ENCODE measurements at places on chromosomes 5 and 9.
A peak's percentile ranks its signal among the peaks of the same experiment; 100 is the strongest.

GRCh38 chr9:109709866-109710265 lies 70.1 kb upstream of the PALM2AKAP2 start:
- DNase-seq = no peak

DNA sequence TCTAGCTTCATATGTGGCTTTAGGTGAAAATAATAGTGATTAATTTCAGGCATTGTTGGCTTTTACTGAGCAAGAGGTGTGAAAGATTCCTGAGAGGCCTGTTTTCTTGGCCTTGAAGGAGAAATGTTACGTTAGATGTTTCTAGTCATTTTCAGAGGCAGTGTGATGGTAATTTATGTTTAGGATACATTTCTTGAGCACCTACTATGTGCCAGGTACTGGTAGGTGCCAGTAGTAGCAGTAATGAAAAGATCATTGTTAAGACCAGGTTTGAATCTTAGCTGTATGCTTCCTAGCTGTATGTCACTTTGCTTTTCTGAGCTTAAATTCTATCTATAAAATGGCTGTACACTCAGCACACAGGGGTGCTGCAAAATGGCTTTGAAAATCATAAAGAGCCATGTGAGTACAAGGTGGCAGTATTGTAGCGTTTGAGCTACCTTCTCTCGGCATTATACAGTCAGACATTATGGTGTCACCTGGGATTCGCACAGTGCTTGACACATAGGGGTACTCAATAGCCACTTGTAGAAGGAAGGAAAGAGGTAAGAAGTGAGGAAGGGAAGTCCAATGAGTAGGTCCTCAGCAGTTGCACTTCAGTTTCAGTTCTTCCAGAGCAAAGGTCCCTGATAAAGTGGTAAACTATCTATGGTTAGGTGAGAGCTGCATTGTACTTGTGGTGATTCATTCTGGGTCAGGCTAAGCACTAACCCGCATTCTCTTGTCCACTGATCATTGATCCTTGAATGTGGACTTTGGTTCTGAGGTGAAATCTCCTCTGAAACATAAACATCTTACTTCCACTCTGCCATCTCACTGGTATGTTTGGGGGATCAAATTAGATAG lies 166.5 kb upstream of the NR3C1 start:
- no peak for DNase-seq

GRCh38 chr5:11054014-11054413 lies 293.0 kb upstream of the DAP start:
- no peak for DNase-seq

DNA sequence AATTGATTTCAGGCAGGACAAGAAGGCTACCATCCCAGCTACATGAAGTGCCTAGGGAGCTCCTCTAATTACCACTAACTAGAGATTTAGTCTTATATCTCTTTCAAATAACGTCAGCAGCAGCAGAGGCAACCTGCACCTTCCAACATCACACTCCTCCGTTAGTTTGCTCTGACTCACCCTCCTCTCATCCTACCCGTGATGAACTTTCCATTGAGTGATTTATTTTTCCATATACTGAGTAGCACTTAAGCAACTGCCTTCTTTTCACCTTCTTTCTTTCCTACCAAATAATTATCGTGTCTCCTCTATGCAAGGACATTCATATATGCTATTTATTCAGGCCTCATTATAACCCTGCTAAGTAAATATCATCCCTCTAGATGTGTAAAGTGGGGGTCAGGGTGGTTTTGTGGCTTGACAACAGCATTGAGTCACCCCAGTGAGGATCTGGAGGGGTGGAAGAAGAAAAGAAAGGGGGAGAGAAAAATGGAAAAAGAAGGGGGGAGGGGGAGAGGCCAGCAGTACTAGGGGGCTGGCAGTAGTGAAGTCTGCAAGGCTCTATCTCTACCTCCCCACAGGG lies 64.6 kb upstream of the CAST start:
- no peak for DNase-seq

- DNase-seq = no peak
Observed at GRCh38 chr5:166795756-166796155, 1495.7 kb upstream of the WWC1 start.

DNA sequence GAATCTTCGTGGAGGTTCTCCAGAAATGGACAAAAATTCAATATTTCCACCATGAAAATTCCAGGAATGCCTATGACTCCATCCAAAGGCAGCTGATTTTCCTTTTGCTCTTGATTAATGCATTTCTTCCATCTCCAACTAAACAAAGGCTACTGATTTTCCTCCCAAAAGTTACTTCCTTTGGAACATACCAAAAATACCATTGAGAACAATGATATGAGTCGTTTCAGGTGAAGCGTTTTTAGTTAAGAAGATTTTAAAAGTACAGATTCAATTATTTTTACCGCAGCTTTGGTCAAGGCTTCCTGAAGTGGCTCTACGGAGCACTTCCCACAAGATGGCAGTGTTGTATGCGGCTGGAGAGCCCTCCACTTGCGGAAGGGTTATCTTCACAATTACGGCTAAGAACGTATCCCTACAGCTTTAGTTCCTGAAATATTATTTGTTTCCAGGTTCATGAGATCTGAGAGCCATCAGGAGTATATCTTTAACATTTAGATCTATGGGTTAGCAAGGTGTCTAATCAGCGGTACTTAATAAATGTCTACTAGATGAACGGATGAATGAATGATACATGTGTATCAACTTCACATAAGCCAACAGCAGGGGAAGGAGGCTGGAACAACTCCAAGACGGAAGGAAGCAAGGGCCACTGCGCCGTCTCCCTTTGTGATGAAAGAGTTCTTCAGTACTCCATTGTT lies 35.9 kb upstream of the ARSB start:
- DNase-seq = peak; percentile 21

DNA sequence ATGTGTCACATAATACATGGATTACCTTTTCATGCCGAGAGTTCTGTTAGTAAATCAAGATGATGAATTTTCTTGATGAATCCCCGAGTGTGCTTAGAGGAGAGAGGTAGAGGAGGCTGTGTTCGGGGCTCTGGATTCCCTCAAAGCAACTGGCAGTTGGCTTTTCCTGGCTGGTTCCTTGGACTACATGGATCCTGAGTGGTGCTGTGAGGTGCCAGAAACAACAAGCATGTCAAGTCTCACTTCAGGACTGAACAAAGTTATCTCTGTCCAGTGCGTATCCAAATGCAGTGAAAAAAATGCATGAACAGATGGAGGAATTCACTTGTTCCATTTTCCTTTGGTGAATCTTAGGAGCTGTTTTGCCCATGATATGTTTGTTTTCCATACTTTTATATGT lies 231.7 kb downstream of the FBXL7 start:
- DNase-seq = no peak

DNA sequence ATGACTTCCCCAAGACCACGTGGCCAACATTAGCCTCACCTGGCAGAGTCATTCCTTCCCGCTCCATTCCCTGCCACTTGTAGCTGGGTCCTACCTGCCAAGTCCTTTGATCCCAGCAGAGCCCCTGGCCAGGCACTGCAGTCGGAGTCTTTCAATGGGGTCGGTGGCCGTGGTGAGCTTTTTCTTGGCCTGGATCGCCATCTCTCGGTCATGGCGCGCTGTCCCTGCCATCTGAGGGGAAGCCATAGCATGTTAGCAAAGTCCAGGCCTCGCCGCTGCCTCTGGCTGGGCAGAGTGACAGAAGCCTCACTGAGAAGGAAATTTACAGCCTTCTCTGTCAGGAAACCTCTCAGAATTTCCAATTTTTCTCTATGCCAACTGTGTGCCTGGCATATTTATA lies 17.5 kb downstream of the CAPSL start:
- DNase-seq = no peak

- DNase-seq = peak; percentile 69
Observed at GRCh38 chr5:172714491-172715420, 56.2 kb downstream of the DUSP1 start.

DNA sequence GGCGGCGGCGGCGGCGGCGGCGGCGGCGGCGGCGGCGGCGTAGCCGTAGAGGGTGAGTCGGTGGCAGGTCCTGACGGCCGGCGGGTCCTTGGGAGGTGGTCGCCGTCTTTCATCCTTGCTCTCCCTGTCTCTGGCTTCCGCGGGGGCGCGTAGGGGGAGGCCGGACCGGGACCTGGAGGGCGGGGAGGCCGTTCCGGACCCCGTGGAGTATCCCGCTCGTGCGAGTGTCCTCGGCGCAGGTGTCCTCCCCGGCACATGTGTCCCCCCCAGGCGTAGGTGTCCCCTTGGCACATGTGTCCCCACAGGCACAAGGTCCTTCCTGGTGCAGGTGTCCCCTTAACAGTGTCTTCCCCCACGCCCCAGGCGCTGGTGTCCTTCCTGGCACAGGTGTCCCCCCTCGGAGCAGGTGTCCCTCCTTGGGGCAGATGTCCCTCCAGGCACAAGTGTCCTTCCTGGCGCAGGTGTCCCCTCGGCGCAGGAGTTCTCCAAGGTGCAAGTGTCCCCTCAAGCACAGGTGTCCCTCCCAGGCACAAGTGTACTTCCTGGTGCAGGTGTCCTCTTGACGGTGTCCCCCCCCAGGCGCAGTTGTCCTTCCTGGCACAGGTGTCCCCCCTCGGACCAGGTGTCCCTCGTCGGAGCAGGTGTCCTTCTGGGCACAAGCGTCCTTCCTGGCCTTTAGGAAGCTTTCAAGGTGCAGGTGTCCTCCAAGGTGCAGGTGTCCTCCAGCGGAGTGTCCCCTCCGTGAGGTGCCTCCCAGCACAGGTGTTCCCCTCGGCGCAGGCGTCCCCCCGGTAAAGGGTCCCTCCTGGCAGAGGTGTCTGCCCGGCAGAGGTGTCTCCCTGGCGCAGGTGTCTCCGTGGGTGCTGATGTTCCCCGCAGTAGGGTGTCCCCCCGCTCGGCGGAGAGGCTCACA lies 519 bp downstream of the EXOC3 start:
- DNase-seq = peak; percentile 26

DNA sequence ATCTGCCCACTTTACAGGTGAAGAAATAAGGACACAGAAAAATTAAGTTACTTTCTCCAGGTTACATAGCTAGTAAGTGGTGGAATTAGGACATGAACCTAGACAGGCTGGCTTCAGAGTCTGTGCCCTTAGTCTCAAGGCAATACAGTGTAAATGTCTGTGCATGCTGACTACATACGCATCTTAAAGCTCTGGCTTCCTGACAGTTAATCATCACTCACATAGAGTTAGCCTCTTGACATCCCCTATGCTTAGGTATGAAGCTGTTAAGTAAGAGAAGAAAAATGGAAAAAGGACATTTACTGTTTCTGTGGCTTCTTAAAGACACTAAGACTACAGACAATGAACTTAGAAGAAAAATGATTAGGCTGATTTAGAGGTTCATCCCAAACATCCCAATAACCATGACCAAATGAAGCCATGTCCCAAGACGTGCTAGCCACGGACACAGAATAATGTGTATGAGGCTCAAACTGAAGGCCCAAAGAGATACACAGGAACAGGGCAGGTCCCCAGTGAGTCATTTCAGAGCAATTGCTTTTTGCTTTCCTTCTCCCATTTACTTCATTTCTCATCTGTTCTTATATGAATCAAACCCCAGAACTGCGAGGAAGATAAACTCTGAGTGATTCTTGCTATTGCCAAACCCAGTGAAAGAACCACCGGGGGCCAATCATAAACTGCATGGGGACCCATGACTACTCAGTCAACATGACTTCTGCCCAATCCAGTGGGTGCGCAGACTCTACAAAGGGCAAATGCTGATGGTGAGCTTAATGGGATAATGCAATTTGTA lies 100.0 kb upstream of the IFNK start:
- DNase-seq = no peak

- DNase-seq = no peak
Observed at GRCh38 chr5:81842795-81843398, 92.0 kb upstream of the SSBP2 start.

DNA sequence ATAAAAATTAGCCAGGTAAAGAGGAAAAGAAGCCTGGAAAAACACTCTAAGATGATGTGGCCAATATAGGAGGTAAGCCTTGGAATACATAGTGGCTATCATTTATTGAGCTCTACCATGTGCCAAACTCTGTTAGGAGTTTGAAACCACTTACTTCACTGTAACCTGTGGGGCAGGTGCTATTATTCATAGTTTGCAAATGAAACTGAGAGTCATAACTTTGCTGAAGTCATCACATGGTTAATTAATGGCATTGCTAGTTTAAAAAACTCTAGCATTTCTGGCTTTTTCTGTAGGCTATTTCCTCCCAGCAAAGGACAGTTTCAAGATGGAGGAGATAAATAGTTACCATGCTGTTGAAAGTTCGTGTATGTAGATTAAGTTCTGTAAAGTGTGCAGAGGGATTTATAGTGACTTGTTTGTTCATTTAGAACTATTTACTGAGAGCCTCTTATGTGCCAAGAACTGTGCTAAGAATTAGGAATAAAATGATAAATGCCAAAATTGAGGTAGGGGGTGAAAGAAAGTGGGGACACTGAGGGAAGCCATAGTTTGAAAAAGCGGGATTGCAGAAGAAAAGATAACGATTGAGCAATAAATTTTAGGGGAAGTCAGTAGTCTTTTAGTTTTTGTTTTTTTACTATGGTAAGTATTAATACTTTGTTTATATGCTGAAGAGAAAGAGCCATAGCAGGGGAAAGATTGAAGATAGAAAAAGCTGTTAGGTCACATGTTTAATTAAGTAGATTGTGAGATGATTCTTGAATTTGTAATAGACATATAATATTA lies 57.2 kb downstream of the WDR70 start:
- no peak for DNase-seq

DNA sequence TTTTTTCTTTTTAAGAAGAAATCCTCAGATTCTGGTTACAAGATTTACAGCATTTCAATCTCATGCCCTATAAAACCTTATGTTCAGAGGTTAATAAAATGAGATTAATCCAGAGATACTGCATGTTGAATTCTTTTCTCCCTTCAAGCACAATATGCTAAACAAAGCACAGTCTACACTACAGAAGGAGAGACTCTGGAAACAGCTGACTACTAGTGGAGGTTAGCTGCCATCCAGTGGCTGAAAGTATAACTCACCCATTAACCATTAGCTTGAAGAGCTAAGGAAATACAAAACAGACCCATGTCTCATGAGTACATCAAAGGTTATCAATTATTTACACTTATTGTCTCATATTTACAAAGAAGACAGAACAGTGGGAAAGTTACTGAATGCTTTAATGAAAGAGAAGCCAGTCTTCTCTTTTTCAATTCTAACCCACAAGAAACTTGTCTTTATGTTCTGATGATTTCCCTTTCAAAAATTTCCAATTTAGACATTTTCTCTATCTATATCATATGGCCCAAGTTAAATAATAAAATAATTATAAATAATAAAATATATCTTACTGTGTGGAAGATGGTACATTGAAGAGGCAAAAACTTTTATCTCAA lies 12.7 kb upstream of the DNAH5 start:
- no peak for DNase-seq

DNA sequence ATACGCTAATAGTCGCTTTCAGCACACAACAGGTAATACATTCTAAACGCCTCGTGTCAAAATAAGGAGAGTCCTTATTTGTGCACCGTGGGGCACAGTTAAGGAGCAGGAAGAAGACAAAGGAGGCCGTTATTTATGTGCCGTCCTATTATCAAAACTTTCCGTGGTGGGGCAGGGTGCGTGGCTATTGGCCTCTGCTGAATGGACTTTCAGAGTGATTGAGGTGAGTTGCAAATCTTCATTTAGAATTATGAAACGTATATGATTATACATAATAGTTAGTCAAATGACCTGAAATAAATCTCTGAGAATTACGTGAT lies 833 bp downstream of the C5orf24 start:
- DNase-seq = no peak

Measured in stimulated activated CD4-positive, alpha-beta T cell treated with anti-CD3 and anti-CD28 coated beads, Interleukin-12 subunit alpha, Interleukin-12 subunit beta, amount 100 ng/mL, for 48 hours (primary cell).